Activated naive CD8-positive, alpha-beta T cell treated with anti-CD3 and anti-CD28 coated beads, Interleukin-2, amount 10 ng/mL, durations not matched to agents 7 days and 5 days (primary cell): ENCODE measurements at places on chromosomes 7 and 10. TPM values are rescaled to one million over a fixed set of nuclear protein-coding genes. Genes with fewer than 3 reads are reported as not detected.

- no peak for DNase-seq
These were observed 27.1 kb upstream of the LMBR1 start for GRCh38 chr7:156920076-156920475.

DNA sequence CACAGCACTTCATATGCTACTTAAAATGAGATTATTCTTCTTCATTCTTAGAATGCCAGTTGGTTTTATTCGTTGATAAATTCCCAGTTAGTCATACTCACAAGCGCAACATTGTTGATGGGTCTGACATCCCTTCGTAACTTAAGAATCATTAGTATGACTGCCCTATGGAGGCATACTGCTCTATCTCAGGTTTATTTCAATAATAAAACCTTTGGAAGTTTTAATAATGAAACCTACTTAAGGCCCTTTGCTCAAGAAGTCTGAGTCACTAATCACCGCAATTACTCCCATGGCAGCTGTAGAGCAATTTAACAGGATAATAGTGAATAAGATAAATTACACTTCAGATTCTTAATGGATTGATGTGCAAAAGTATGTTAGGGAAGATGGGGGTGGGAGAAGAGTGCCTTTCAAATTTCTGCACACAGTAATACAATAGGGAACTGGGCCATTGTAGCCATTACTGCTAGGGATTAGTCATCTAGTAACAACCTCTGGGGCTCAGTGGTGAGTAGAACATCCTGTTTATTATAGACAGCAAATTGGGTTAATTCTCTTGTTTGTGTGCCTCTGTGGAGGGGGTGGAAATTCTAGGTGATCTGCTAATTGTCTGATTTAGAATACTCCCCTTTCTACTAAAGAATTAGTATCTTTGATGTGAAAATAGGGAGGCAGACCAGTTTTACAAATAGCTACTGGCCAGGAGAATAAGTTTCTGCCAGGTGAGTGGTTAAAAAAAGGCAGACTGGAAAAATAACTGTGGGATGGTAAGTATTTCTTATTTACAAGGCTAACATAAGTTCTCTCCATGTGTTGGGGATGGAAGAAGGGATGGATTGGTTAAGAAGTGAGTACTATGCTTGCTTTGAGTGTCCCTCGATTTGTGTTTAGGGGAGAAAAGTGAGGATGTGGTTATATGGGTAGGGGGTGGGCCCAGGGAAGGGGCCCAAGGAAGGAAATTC, 74.5 kb upstream of the VKORC1L1 start:
- DNase-seq = no peak

DNA sequence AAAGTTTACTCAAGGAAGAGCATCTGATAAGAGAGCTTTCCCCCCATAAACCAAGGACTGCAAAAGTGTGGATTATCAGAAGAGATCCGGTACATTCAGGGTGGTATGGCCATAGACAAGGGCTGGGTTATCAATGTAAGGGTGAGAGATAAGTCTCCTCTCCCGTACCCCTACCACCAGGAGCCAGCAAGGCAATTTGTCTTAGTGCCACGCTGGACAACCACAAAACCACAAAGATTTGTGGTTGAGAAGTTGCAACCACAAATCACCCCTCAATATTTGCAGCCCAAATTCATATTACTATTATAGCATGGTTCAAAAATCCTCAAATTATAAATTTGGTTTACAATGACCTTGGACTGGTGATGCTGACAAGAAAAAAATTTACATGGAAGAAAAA, 2.3 kb upstream of the ZSCAN25 start:
- DNase-seq = peak; percentile 4

- DNase-seq = no peak
These were observed 271.1 kb downstream of the SNX13 start for GRCh38 chr7:17669204-17669603.

DNA sequence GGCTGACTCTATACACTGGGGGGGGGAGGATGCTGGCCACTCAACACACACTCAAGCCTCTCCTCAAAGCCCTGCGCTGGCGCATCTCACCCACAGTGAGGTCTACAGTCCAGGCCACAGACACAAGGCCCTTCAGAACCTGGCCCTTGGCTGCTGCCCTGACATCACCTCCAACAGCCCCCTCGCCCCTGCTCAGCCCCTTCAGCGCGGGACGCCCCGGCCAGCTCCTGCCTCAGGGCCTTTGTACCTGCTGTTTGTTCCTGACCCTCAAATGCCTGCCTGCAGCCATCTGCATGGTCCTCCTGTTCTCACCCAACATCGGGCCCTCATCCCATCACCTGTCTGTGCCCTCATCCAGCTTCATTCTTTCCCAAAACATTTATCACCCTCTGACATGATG, 572.6 kb downstream of the DNAJB6 start:
- DNase-seq = no peak

DNA sequence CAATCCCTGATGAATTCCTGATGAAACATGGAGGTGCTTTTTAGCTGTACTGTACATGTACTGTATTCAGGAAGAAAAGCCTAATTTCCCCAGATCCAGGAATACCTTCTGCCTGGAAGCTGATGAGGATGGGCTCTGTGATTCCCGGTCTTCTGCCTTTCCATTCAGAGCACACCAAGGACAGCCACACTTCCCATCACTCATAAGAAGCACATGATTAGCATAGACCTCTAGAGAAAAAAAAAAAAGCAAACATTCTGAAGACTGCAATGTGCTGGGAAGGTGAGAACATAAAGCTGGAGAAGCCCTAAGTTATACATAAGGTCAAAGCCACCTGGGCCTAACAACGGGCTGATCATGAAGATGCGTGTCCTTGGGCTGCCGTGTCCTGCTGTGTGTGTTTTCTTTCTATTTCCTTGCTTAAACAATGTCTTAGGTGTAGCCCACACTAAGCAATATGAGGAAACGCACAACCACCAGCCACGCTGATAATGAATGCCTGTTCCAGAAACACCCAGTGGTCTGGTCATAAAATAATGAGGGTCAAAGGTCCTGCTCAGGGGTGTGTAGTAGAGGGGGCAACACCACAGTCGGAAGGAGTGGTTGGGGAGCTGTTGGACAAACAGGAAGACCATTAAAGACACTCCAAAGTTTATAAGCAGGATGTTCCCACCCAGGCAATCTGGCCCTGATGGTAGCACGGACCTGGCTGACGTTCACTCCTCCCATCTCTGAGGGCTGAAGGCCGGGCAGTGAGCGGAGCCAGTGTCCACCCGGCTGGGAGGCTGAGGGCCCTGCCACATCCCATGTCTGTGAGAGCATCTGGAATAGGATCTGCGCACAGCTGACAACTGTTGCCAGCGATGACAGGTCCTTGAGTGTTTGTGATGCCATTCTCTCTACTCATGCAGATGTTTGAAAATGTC, 7.9 kb downstream of the PKD1L1 start:
- no peak for DNase-seq

- DNase-seq = no peak
These were observed 76.9 kb downstream of the SHOC2 start for GRCh38 chr10:110996256-110996655.

DNA sequence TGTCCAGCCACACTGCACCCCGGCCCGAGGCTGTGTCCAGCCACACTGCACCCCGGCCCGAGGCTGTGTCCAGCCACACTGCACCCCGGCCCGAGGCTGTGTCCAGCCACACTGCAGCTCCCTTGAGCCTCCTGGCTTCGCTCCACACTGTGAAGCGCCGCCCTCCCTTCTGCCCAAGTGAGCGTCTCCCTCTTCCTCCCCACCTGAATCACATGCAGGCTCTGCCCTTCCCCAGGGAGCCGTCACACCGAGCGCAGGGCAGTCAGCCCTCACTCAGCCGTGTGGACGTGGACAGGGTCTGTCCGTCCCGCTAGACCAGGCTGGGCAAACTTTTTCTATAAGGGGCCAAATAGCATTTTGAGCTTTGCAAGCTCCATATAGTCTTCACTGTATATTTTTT, 27.6 kb downstream of the CFAP46 start:
- DNase-seq = no peak

DNA sequence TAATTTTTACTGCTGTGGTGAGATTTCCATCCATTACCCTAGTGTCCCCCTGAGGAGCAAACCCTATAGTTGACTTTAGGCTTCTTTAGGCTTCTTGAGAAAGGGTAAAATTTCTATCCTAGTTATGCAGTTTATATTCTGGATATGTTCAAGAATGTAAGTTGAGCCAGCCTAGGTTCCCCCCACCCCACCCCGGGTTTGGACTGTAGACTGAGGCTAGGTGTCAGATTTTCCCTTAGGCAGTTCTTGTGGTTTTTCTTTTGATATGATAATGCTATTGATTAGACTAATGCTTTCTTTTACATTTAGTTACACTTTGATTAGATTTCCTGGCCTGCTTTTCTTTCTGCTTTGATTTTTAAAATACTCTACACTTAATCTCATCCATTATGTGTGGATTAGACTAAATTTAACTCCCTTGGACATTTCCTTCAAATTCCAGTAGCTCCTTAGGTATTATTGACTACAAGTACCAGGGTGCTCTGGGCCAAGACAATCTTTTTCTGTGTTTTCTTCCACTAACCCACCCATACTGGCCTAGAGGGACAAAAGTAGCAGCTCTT, 37.7 kb downstream of the NRF1 start:
- DNase-seq = no peak

- DNase-seq = no peak
These were observed 43.8 kb downstream of the ZNF467 start for GRCh38 chr7:149729586-149729982.

DNA sequence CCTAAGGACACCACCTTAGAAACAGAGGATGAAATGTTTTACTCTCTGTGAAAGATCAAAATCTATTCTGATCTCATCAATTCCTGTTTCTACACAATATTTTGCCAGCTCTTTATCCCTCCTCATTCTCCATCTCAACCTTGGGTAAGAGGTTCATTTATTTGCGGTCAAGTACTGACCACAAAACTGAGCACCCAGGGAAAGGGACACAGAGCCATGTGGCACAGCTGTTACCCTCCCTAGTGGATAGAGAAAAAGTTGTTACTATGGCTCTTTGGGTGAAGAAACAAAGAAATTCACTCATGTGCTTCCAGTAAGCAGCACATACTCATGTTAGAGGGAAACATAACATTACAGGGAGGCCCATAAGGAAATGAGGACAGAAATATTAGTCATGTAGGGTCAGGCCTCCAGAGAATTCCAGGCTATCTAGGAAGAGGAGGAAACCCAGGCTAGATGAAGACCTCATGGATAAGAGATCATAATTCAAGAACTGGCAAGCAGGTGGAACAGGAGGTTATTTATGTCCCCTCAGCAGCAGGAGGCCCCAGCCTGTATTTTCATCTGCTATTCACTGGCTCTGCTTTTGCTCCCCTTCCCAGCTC, 114.5 kb downstream of the ATE1 start:
- no peak for DNase-seq

- no peak for DNase-seq
These were observed 8.9 kb downstream of the HIP1 start for GRCh38 chr7:75729851-75730274.

DNA sequence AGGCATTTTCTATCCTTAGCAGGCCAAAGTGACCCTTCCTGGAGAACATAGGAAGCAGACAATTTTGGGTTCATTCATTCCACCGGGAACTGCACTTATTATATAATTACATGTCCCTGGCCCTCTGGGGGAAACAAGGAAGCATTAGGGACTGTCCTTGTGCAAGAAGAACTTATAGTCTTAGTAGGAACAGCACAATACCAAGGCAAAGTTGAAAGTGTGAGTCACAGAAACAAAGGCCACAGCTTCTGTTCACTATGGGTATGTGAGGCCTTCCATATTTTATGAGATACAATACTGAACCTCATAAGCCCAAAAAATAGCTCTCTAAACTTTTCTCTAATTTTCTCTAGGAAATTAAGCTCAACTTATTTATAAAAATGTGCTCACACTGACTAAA, 18.4 kb upstream of the AKR1B10 start:
- no peak for DNase-seq

DNA sequence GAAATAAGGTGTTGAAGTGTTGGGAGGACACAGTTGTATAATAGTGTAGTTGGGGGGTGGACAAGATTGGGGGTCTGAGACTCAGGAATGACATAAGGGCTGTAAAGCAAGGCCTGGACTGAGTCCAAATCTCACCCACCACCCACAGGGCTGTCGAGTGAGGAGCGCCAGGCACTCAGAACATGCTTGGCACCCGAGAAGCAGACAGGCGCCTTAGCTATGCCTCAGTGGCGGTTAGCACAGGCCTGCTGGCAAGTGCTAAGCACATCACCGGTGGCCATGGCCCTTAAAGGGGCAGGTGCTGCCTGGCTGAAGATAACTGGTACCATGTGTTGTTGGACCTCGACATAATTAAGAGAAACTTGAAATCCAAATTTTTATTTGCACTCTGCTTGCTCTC, 90.7 kb downstream of the COL13A1 start:
- no peak for DNase-seq

- no peak for DNase-seq
These were observed 17.9 kb upstream of the SERPINE1 start for GRCh38 chr7:101108961-101109360.

- no peak for DNase-seq
These were observed 180.9 kb downstream of the ANK3 start for GRCh38 chr10:60208676-60209269.

DNA sequence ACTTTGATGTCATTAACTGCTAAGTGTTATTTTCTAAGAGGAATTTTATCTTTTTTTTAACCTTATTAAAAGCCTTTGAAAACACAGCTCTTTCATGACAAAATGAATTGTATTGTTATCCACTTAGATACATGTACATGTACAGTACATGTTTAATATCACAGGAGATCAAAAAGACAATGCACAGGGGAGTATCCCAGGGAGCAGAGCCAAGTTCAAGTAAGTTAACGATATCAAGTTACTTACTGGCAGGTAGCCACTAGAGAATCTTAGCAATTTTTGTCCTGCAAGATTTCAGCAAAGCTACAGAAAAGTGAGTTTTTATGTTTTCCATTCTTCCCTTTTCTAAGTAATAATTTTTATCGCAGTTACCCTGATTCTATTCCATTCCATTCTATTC, 33.9 kb upstream of the ARL4A start:
- no peak for DNase-seq

- no peak for DNase-seq
These were observed 745.1 kb upstream of the LRRTM3 start for GRCh38 chr10:66180581-66181318.

Gene VGF
- 0.14 TPM for total RNA-seq

Gene HOXA4
- total RNA-seq = 0.53 TPM

Gene CNTNAP2
- not detected for total RNA-seq

Gene CPA2
- total RNA-seq = not detected

Gene GPR26
- not detected for total RNA-seq

Gene AKR1C8
- total RNA-seq = not detected

Gene LRIT1
- total RNA-seq = not detected

Gene TBL2
- 25.0 TPM for total RNA-seq
